GM23338 (cell line): ENCODE measurements at places on chromosomes 16 and 17. TPM values are rescaled to one million over a fixed set of nuclear protein-coding genes. Genes with fewer than 3 reads are reported as not detected.
A peak's percentile ranks its signal among the peaks of the same experiment; 100 is the strongest.

Gene ABCA3
- 3.2 and 4.1 TPM in 2 replicates for total RNA-seq

DNA sequence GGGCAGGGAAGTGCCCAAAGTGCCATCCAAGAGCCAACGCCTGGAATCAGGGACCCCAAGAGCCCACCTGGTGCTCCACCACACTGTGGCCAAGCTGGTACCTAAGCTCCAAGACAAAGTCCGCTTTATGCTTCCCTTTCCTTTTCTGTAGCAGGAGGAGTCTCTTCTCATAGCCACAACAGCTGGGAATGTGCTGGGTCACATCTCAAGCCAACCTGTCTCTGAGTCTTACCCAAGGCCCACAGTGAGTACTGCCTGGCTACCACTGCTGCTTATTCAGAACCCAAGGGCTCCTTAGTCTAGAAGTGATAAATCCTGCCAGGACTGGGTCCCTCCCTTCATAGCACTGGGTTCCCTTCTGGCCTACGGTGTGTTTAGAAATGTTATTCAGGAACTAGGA is 49.8 kb downstream of the ERCC4 start:
- H3K4me1 ChIP-seq: no peaks in the 10 kb centered on the region
- no peaks in the 10 kb centered on the region for H3K36me3 ChIP-seq
- no peak for DNase-seq
- no peak overlapping the region for H3K4me3 ChIP-seq
- no peaks in the 10 kb centered on the region for H3K27me3 ChIP-seq

DNA sequence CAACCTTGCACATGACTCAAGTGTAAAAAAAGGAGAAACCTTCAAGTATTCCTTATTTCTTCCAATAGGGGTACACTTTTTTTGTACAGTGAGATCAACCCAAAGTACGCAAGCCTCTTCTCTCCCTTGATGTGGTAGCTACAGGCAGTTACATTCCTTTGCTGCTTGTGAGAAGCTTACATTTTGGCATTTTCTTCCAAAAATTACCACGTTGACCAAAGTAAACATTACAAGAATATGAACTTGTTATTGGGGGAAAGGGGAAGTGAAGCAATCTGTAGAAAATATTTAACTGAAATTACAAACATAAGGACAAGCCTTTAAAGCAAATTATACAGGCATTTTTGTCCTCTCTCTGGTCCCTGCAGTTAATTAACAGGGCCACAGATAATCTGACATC is 97.0 kb upstream of the TOB1 start:
- H3K27me3 ChIP-seq: no peaks in the 10 kb centered on the region
- no peak overlapping the region for H3K27ac ChIP-seq
- H3K4me3 ChIP-seq: no peak overlapping the region

DNA sequence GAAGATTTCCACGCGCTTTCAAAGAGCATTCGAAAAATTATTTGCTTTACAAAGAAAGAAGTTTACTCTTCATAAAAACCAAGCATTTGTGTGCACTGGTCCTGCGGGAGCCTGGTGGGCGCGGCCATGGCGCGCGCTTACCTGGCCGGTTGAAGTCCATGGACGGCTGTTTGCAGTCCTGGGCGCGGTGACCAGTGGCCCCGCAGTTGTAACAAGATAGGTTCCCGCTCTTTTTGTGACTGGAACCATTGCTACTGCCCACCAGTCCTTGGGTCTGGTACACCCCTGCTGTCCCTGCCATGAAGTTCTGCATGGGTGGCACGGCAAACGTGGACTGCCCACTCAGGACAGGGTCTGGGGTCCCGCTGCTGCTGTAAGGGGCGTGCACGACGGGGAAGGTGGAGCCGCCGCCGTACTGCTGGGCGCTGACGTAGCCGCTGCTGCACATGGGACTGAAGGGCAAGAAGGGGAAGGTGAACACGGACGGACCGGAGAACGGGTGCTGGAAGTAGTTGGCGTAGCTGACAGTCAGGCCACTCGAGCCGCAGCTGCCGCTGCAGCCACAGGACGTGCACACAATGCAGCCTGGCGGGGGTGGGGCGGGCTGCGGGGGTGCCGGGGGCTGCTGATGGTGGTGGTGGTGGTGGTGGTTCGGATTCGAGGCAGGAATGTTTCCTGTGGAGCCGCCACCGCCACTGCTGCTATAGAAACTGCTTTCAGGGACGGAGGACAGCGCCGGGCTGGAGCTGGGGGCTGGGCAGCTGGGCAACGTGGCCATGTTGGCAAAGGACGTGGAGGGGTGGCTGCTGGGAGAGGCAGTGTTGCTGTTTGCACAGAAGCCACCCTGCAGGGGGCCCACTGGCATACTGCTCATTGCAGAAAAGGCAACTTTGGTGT is 19.5 kb downstream of the MAP1LC3B start:
- H3K27ac ChIP-seq: no peak overlapping the region
- no peaks in the 10 kb centered on the region for H3K27me3 ChIP-seq
- no peaks in the 10 kb centered on the region for H3K36me3 ChIP-seq
- DNase-seq: no peak
- no peak overlapping the region for H3K4me3 ChIP-seq

Gene KCNJ2
- 1.6 and 4.4 TPM in 2 replicates for total RNA-seq

Gene PRSS21
- total RNA-seq: 1.1 and 2.4 TPM in 2 replicates

DNA sequence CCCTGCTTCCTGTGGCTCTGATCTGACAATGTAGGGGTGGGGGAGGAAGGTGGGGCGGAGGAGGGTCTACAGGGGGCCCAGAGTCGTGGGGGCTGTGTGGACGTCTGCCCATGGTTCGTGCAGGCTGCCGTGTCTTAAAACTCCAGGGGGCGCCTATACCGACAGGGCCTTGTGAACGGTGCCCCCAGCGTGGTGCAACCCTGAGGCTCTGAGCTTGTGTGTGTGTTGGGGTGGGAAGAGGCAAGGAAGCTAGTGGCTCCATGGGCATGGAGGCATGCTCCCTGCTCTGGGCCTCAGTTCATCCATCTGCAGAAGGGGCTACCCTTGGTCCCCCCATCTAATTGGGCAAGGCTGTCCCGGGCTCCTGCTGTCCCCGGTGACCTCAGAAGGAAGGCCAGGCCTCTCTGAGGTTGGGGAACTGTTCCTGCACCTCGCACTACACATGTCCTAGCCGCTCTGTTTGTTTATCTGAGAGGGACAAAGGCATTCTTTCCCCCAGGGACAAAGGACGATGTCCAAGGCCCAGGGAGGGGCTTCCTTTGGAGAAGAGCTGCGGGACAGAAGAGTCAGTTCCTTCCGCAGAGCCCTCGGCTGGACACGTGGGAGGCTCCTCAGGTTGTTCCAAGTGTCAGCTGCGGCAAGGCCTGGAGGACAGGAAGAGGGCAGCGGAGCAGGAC is 13.5 kb downstream of the CA4 start:
- peaks cover 49% of the 10 kb centered on the region for H3K4me1 ChIP-seq
- H3K27me3 ChIP-seq: no peaks in the 10 kb centered on the region
- DNase-seq: no peak

Gene RHBDL1
- 10.1 and 11.5 TPM in 2 replicates for total RNA-seq

Gene BIRC5
- 89.7 and 114 TPM in 2 replicates for total RNA-seq

Gene CCL8
- not detected in 2 replicates for total RNA-seq

DNA sequence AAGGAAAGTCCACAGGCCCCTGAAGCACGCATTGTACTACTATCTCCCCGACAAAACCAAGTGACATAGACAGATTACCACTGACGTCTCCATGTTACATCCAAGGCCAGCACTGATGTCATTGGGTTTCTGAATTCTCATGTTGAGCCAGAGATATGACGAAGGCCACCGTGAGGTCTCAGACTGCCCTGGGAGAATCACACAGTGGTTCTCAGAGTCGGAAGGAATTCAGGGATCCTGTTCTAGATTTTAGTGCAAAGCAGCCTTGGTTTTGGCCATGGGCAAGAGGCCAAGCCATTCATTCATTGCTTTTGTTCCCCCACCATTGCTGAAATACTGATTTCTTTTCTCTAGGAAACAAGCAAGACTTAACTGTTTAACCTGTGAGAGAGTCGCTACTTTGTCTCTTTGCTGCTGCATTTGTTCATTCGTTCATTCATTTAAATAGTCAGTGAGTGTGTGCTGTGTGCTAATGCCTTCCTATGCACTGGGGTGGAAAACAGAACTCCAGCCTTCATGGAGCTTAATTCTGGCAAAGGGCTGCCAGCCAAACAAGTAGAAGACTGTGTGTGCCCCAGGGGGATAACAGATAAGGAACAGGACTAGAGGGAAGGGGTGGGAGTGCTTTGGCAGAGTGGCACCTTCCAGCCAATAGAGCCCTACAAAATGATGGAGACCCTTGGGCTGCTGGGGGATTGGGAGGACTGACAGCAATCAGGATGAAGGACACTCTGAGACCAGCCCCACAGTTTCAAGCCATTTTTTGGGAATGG is 222.3 kb downstream of the MSI2 start:
- no peak for DNase-seq
- no peaks in the 10 kb centered on the region for H3K36me3 ChIP-seq
- no peak overlapping the region for H3K27ac ChIP-seq
- peaks cover 22% of the 10 kb centered on the region for H3K4me1 ChIP-seq
- no peaks in the 10 kb centered on the region for H3K27me3 ChIP-seq
- H3K4me3 ChIP-seq: no peak overlapping the region

- H3K27me3 ChIP-seq: no peaks in the 10 kb centered on the region
- peak; percentile 50 for DNase-seq
- no peak overlapping the region for H3K27ac ChIP-seq
- no peak overlapping the region for H3K4me3 ChIP-seq
- no peaks in the 10 kb centered on the region for H3K4me1 ChIP-seq
These were observed 18.7 kb downstream of the RAB40B start for GRCh38 chr17:82679586-82680465.

- no peak overlapping the region for H3K4me3 ChIP-seq
- H3K4me1 ChIP-seq: no peaks in the 10 kb centered on the region; the same call in 1 of the 2 replicates
- no peak overlapping the region for H3K27ac ChIP-seq
- DNase-seq: no peak
- no peaks in the 10 kb centered on the region for H3K27me3 ChIP-seq
- no peaks in the 10 kb centered on the region for H3K36me3 ChIP-seq
These were observed 15.3 kb upstream of the GNA13 start for GRCh38 chr17:65071861-65072260.
